ENCODE measurements at places on chromosomes 11 and 22.
A peak's percentile ranks its signal among the peaks of the same experiment; 100 is the strongest.

DNA sequence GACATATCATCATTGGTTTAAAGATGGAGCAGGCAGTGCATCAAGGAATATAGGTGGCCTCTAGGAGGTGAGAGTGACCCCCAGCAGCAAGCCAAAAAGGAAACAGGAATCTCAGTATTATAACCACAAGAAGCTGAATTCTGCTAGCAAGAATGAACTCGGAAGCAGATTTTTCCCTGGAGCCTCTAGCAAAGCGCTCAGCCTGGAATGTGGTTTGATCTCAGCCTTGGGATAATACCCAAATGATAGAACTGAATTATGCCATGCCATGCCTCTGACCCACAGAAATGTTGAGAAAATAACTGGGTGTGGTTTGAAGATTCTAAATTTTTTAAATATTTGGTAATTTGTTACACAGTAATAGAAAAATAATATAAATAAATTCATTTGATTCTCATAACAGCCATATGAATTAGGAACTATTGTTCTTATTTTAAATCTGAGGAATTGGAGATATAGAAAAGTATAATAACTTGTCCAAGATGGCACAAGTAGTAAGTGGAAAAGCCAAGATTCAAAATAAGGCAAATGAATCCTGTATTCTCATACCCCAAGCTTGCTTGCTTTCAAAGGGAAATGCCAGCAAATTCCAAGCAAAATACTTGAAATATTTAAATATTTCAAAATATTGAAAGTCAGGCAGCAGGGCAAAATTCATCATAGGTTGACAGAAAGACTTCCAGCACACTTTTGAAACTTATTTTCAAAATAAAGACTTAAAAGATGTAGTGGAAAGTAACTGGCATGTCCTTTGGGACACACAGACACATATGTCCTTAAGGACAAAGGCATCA, 567.4 kb downstream of the KCNA4 start:
- no peak for DNase-seq

- DNase-seq = peak; percentile 40
Measured at GRCh38 chr11:65546217-65546958, 11.8 kb downstream of the LTBP3 start.

GRCh38 chr11:74373382-74373781, 24.9 kb downstream of the PGM2L1 start:
- no peak for DNase-seq

DNA sequence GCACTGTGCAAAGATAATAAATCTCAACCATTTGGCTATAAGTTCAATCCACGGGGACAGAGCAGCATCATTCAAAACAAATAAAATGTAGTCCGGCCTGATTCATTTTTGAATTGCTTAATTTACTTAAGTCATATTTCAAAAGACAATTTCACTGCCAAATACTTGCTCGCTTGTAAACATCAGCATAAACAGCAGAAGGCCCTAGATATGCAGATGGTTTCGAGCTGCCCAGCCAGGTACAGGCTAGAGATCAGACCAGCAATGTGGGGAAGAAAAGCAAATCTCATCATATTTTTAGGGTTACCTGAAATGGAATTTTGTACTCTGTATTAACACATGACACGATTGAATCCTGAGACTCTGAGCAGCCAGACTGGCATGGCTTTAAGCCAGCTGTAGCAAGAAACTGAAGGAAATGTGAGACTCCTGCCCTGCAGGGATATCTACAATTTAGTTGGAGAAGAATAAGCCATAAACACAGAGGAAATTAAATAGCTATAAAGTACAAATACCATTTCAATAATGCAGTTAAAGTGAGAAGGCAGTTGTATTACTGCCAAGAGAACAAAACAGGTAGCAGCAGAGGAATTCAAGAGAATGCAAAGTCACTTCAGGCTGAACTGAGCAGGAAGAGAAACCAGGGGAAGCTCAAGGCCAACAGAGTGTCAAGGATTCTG, 440.3 kb downstream of the ETS1 start:
- no peak for DNase-seq

- no peak for DNase-seq
Measured at GRCh38 chr11:19808076-19808911, 95.7 kb downstream of the NAV2 start.

- DNase-seq = no peak
Measured at GRCh38 chr22:49431551-49431950, 396.1 kb downstream of the BRD1 start.

DNA sequence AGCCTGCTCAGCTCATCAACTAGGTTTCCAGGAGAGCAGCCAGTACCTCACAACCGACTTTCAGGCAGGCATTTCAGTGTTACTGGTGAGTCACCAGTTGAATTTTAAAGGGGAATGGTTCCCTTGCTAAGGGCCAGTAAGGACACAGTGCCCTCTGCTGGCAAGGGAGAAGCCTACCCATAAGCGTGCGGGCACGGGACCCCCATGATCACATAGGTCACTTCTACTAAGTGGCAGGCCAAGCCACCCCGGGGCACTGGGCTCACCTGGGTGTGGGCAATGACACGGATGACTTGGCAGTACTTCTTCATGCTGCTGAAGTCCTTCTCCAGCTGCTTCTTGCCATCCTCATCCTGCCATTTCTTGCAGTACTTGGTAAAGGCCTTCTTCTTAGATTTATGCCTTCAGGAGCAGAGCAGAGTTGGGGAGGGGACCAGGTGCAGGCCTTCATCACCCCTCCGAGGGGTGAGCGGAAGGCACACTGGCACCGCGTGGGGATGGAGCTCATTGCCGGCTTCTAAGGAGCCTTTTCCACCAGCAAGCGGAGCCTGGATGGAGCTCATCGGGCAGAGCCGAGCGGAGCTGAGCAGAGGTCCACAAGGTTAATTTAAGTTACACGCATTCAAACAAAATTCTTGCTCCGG, 2.9 kb downstream of the RPL3 start:
- DNase-seq = no peak

DNA sequence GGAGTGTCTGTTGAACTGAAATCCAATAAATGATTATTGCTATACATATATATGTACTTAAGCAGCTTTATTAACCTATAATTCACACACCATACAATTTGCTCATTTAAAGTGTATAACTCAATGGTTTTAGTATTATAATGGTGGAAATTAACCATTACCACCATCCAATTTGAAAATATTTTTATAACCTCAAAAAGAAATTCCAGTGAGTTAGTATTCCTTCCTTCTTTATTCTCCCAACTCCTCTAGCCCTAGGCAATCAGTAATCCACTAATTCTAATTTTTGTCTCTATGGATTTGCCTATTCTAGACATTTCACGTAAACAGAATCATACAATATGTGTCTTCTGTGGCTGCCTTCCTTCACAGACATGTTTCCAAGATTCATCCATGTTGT, 64.8 kb downstream of the MAPK1 start:
- DNase-seq = no peak

GRCh38 chr22:25514436-25515180, 49.9 kb upstream of the GRK3 start:
- DNase-seq = no peak

DNA sequence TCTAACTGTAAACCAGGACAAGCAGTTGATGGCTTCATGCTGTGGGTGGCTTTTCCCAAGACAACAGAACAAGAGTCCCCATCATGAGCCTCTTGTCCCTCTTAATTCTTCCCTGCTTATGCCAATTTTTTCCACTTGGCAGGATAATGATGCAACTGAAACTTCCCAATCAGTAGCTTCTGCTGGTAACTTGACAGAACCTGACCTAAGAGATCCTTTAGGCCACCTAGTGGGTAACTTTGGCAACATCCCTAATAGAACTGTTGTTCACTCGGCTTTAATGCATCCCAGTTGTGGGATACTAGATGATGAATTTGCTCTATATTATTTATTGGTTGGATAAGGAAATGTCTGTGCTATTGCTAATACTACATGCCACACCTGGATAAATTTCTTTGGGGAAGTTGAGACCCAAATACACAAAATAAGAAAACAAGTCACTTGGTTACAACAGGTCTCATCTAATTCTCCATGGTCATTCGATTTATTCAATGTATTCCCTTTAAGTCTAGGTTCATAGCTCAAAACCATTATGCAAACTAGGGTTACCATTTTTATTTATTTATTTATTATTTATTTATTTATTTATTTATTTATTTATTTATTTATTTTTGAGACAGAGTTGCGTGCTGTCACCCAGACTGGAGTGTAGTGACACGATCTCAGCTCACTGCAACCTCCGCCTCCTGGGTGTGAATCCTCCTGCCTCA, 41.4 kb upstream of the NFAM1 start:
- DNase-seq = peak; percentile 0

DNA sequence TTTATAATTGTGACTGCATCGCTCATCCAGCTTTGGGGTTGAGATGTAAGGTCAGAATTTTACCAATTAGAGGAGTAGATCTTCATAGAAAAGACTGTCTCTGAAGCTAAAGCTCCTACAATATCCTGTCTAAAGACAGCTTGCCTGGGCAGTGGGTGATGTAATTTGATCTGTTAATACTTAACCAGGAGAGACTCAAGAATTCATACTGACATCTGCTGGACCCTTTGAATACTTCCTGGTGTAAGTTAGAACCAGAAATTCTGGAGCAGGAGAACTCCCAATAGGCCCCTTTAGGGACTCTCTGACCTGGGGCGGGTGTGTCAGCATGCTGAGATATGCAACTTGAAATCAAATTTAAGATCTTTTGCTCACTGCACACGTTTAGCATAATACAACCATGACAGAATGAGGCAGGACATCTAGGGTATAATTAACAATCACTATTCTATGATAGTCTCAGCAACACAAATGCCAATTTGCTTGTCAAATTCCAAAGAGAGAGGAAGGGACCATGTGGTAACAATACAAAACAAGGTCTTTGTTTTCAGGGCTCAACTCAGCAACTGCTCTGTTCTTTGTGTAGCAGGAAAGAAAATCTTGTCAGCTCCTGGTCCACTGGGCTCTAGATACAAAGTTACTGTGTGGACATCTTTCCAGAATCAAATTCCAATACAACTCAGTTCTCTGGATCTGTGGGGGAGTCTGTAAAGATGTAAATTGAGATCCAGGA, 143.9 kb downstream of the INSC start:
- DNase-seq = peak; percentile 60

GRCh38 chr11:44727373-44728287, 868 bp downstream of the TSPAN18 start:
- no peak for DNase-seq

- DNase-seq = no peak
Measured at GRCh38 chr11:16279524-16279923, 76.8 kb downstream of the SOX6 start.

DNA sequence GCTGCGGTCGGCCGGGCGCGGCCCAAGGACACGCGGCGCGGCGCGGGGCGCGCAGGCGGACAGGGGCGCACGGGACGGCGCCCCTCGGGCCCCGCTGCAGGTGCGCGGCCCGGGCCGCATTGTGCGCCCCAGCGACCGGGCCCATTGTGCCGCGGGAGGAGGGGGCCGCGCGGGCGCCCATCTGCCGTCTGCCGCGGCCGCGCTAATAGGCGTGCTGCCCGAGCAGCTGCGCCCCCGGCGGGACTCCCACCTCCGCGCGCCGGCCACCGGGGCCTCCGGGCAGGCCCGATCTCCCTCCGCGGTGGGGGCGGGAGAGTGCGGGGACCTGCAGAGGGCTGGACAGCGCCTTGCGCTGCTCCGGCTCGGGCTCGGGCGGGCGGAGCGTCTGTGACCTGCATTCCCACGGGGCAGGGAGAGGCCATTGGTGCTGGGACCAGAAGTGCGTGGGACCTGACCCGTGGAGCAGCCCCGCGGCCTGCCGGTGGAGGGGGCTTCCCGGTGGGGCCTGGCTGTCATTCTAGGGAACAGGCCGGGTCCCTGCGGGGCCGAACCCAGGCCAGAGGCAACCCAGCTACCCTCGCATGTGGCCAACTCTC, 933 bp downstream of the BRSK2 start:
- no peak for DNase-seq

DNA sequence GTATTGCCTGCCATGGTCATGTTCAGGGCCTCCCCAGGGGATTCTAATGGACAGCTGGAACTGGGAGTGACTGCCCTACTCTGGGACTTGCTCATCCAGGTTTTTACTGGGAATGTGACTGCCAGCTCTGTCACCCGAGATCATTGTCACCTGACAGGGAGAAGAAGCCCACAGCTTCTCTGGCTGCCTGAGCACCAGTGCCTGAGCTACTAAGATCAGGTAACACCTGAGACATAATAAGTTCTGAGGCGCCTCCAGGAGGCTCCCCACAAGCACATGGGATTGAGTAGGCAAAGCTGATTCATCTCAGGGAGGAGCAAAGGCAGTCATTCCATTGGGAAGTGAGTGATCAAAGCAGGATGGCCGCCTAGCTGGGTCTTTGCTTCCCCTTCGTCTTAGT, 84.2 kb upstream of the GALNT18 start:
- no peak for DNase-seq

- DNase-seq = no peak
Measured at GRCh38 chr11:10728789-10729472, 22.1 kb upstream of the CTR9 start.

- no peak for DNase-seq
Measured at GRCh38 chr11:114129142-114129541, 69.6 kb downstream of the ZBTB16 start.

DNA sequence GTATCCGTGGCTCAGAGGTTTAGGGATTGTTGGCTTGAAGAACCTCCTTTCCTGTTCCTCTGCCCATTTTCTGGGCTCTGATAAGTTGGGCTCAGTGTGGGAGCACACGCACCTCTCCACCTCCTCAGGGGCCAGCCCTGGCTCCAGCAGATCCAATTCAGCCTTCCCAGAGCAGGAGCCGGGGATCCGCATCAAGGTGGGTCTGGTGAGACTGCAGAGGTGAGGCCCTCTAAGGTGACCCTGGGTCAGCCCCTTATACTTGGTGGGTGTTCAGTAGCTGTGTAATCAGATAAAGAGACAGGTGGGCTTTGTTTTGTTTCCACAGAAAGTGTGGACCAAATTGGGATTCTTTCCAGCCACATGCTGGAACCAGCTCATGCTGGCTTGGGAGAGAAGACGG, 1466.0 kb downstream of the TBC1D22A start:
- no peak for DNase-seq

DNA sequence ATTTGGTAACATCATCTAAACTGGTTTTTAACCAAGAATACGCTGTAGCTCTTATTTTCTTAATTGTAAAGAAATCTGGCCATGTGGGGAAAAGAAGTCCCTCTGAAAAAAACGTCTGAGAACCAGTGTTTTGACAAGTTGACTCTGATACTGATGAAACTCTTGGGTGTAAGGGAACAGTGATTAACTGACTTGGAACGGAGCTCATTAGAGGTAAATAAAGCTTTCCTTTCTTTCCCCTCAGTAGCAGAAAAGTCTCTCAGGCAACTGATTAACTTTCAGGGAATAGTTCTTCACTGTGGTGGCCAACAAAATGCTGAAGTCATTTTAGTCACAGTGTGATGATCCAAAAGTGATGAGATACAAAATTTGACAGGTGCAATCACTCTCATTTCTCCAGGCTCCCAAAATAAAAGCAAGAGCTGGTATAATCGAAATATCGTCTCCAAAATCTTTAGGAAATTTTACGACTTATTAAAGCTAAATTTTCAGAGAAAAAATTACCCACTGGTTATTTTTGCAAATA, 52.3 kb downstream of the SLC36A4 start:
- DNase-seq = no peak

- DNase-seq = no peak
Measured at GRCh38 chr22:41480397-41480735, 11.4 kb downstream of the ACO2 start.

- no peak for DNase-seq
Measured at GRCh38 chr22:36465232-36466021, 16.0 kb downstream of the TXN2 start.

- no peak for DNase-seq
Measured at GRCh38 chr11:11668274-11668673, 46.5 kb upstream of the GALNT18 start.

- no peak for DNase-seq
Measured at GRCh38 chr11:123509737-123510578, 79.9 kb downstream of the GRAMD1B start.

GRCh38 chr22:23471698-23472097, 108.4 kb downstream of the IGLL1 start:
- no peak for DNase-seq

Data from NCI-H187 treated with DMSO at 0.1 percent for 48 hours (cell line).